ENCODE measurements at places on chromosomes 1 and 21. TPM values are rescaled to one million over a fixed set of nuclear protein-coding genes. Genes with fewer than 3 reads are reported as not detected.

DNA sequence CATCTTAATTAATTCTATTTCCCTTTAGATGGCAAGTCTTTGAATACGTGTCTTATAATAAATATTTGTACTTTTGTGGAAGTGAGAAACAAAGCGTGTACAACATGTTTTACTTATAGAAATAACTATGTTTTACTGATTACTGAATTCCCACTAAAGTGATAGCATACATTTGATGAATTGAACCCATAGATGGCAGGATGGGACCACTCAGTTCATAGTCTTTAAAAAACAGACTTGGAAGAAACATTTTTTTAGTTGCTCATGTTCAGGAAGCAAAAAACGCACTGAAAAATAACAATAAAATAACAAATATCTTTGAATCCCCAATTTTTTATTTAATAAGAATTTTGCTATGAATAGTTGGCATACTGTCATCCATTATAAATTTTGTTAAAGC lies 507.1 kb upstream of the ZRANB2 start:
- peak; percentile 7 for DNase-seq

- DNase-seq, result no peak
These were observed 5.4 kb downstream of the CNTN2 start for GRCh38 chr1:205048382-205048781.

- no peak for DNase-seq
These were observed 85.2 kb downstream of the UCK2 start for GRCh38 chr1:165912638-165913037.

DNA sequence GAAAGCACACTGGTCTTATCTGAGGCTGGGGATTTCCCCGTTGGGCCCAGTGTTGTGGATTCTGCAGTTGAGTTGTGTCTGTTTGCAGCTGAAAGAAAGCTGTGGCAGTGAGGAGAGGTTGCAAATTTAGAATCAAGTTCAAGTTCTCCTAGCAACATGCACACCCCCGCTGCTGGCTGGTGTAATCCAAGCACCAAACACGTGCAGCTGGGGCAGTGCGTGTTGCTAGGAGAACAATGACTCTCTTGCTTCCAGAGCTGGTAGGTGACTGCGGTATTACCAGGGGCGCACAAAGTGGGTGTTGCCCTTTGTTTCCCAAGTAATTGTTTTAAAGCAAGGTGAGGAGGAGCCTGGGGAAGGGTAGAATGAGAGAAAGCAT lies 91.5 kb downstream of the IER5 start:
- no peak for DNase-seq

The CFAP74 gene
- not detected for total RNA-seq

The ZCCHC17 gene
- total RNA-seq, result 17.7 TPM

The AHCTF1 gene
- total RNA-seq, result 18.2 TPM

All from HT-29 (cell line).